ENCODE measurements at places on chromosomes 7 and 10.

- DNase-seq, result no peak
Measured at GRCh38 chr7:147510201-147510542, 1080.4 kb upstream of the C7orf33 start.

GRCh38 chr10:101559596-101560297 is 28.3 kb downstream of the POLL start:
- no peak for DNase-seq

- DNase-seq, result no peak
Measured at GRCh38 chr10:47101196-47101595, 190.0 kb downstream of the PTPN20 start.

GRCh38 chr10:20330246-20330645 is 514.0 kb downstream of the PLXDC2 start:
- DNase-seq, result no peak

DNA sequence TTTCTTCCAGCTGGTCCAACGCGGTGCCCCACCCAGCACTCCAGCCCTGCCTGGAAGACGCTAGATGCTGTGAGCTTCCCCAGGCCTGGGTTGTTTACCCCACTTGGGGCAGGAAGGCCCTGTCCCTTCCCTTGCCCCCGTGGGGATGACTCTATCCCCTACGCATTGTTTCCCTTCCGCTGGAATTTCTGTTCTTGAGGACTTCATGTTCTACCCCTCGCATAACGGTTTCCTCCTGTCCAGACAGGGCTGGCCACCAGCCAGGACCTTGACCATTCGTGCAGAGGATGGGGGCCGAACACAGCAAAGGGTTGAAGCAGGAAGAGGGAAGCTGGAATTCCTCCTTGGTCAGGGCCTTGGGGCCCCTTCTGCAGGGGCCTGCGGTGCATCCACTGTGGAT is 14.7 kb upstream of the SERPINE1 start:
- no peak for DNase-seq

DNA sequence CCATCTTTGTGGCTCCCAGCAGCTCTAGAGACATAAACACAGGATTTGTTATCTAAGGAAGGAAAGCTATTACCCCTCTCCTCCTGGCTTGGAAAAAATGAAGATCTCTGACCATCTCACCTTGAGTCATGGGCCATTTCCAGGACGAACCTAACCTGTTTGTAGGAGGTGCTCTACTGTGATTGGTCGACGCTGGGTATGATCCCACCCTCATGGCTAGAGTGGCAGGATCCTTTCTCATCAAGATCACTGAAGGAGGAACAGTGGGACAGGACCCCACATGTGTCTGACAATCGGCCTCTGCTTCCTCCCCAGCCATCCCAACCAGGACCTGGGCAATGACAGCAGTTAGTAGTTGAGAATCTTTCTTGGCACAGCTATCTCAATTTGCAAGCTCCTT is 144.1 kb downstream of the EMX2 start:
- no peak for DNase-seq

GRCh38 chr10:107059872-107060271 is 104.6 kb downstream of the SORCS1 start:
- no peak for DNase-seq

DNA sequence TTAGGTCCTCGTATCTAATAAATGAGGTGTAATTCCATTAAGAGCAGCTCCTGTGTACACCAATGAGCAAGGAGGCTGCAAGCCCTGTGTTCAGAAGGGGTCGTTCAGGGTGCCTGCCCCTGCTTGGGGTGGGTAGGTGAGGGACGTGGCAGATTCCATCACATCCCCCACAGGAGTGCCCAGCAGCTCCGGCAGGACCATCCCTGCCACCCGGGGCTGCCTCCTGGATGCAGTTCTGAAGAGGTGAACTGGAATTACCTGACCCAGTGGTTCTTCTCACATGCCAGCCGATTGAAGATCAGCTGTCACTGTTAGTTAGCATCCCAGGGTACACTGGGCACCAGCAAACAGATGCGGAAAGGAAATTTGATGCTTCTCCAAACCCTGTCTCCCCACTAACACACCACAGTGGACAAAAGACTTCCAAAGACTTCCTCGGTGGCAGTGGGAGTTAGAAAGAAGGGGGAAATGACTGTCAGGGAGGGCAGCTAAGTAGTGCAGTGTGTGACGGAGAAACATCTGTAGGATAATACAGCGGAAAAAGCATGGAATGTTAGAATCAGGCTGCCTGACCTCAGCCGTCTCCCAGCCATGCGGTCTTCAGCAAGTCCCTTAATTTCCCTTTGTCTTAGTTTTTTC is 313.6 kb upstream of the ZMIZ1 start:
- DNase-seq, result no peak

DNA sequence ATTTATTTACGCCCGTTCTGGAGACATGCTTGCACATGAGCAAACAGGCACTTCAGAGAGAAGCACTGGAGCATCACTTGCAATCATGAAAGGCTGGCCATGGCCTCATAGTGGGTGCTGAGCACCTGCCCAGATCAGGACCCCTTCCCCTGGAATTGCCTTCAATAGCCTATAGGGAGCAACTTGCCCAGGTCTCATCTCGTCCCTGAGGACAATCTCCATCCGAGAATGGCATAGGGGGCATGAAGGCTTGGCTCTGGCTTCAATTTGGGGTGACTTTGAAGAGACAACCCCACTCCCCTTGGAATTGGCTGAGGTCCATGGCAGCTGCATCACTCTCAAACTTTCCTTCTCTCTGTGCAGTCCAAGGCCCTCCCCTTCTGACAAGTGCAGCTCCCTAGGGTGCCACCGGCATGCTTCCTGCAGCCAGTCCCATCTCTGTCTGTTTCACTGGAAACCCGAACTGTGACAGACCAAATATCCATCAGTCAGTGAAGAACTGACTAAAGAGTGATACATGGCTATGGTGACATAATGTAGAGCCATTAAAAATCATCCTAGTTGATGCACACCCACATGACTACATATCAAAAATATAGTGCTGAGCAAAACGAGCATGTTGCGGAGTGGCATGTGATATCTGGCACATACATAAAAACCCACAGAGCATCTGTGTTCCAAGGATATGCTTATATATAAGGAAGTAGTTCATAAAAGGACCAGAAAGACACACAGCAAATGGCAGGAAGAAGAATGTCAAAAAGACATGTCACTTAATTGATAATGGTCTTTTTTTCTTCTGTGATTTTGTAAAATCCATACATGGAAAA is 12.4 kb downstream of the GDF2 start:
- DNase-seq, result no peak

GRCh38 chr10:78571891-78572290 is 496.9 kb upstream of the ZMIZ1 start:
- DNase-seq, result no peak

GRCh38 chr10:106576534-106576933 is 588.0 kb downstream of the SORCS1 start:
- no peak for DNase-seq

GRCh38 chr10:71135236-71135635 is 77.1 kb upstream of the UNC5B start:
- DNase-seq, result no peak

GRCh38 chr7:128307061-128307460 is 36.6 kb downstream of the RBM28 start:
- DNase-seq, result no peak

DNA sequence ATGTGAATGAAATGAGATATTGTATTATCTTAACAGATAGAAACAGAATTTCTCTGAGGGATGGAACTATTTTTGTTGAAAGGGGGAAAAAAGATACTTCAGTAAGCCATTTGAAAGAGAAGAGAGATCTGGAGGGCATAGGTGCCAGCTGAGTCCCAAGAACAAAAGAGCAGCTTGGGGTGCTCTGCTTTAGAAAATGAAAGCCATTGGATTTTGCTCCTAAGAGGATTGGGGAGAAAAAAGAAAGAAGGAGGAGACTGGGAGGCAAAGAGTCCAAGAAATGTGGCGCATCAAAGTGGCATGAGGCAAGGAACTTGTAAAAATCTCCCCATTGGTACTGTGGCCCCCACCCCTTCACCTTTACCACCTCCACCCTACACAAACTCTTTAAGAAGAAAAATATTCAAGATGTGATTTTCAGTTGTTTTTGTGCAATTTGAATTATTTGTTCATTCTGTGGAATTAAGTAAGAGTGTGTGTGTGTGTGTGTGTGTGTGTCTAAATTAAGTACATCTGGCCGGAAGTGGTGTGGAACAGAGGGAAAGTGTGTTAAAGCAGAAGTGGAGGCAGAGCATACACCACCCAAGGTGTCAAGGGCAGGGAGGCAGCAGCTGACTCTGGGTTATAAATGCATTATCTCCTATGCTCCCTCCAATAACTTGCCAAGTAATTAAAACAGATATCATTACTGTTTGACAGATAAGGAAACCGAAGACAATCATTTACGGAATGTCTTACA is 9.9 kb upstream of the GNAI1 start:
- no peak for DNase-seq

DNA sequence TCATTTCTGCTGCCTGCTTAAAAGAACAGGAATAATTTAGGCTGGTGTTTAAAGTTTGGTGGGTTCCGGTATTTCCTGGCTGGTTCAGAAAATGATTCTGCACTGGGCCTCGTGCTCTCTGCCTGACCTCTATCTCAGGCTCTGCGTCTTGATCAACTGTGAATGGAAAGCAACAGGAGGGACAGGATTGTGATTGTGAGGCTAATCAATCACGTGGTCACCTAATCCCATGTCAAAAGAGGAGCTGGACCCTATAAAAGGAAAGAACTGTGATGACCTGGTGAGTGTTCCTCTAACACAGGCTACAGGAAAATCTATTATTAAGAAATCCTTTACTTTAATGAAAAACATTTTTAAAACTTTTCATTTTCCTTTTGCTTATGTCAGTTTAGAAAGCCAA is at the start of gene DHX32:
Gene DHX32 (minus strand): TSS at position 101 of the 400 bp plus-strand sequence. CDS start 468 bp downstream, outside the sequence.
- DNase-seq, result no peak

GRCh38 chr10:119404719-119405519 is 137.6 kb downstream of the RGS10 start:
- DNase-seq, result no peak

DNA sequence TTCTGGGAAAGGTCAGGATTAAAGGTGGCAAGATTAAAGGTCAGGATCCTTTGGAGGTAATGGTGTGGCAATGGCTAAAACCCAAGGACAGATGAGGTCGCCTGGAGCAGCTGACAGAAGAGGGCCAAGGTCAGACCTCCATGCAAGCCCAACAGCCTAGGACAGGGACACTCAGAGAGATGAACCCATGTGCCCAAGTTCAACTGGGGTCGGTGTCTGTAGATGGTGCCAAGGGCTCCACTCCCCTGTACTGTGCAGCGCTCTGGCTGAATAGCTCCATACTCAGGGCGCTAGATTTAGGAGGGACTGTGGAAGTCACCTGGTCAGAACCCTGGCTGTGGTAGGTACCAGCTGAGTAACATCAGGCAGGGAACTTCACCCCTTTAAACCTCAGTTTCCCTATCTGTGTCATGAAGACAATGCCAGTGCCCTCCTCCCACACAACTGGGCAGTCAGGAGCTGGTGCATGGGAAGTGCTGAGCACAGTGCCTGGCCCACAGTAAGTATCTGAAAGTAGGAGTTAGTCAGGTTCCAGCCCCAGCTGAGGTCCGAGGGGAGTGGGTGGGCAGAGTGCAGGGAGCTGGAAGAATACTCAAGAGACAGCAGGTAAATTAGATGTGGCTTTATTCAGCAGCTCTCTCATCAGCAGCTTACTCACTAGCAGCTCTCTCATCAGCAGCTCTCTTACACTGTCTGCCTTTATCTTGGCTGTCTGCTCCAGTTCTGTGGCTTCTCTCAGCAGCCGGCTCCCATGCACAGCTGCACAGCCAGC is 327.1 kb downstream of the GLRX3 start:
- DNase-seq, result no peak

DNA sequence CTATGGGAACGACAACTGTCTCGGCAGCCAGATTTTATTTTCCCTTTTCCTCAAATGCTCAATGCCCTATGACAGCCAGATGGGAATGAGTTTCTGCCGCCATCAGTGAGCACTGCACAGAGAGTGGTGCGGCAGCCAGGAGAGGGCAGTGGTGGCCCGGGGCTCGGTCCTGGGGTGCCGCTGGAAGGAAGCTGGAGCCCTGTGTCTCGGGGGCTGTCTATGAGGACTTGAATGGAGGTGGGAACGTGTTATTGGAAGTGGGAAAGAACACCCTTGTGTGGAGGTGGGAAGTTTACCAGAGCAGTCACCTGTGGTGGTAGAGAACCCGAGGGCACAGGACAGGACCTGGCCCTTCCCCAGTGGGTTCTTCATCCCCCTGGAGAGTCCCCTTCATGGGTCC is 35.8 kb downstream of the JAKMIP3 start:
- no peak for DNase-seq

GRCh38 chr7:131898418-131898817 is 342.0 kb upstream of the PODXL start:
- DNase-seq, result peak; percentile 21
